Muscle of back (tissue), 13 donors: ENCODE measurements at places on chromosomes 4 and X.

DNA sequence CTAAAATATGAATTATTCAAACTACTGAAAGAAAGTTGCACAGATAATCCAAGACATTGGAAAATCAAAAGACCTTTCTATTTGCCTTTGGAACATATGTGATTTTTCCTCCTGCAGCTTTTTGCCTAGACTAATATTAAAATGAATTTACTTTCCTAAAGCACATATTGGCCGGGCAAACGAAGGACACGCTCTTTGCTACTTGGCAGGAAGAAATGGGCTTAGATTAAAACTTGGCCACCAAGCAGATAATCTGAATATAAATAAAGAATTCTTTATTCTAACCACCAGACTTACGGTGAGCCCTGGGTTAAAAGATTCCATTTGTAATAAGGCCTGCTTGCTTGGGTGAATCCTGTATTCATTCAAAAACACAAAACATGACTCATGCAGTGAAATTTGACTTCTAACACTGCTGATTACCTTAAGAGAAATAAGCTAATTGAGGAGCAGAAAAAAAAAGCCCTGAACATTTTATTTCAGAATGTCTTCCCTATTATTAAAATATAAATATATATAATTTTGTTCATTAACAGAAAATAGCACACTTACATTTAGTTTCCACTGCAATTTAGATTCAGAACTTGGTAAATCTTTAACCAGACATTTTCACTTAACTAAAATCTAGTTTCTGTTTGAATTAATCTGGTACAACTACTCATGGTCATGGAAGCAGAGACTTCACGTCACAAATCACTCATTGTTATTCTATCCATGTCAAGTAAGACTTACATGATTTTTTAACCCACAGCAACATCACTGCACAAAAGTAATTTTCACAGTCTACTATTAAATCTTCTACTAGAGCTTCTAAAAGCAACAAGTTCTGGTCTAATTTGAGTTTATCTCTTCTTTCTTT, 116.1 kb upstream of the PLAC1 start:
- DNase-seq = no peak

DNA sequence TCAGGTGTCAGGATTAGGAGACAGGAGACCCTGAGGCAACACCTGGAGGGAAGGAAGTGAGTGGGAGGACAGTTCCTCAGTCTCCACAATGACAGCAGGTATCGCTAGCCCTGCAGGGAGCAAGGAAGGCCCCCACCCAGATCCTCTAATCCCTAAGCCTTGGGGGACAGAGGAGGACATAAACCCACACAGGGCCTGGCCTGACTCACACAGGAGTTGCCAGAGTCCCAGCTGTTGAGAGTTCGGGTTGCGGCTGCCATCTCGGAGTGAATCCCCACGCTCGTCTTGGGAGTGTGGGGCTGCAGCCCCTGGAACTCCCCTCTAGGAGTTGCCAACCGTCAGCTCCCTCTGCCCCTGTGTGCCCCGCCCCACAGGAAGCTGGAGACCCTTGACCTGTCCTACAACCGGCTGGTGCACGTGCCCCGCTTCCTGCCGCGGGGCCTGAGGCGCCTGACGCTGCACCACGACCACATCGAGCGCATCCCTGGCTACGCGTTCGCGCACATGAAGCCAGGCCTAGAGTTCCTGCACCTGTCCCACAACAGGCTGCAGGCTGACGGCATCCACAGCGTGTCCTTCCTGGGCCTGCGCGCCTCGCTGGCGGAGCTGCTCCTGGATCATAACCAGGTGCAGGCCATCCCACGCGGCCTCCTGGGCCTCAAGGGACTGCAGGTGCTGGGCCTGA, 9.2 kb upstream of the BGN start:
- no peak for DNase-seq

DNA sequence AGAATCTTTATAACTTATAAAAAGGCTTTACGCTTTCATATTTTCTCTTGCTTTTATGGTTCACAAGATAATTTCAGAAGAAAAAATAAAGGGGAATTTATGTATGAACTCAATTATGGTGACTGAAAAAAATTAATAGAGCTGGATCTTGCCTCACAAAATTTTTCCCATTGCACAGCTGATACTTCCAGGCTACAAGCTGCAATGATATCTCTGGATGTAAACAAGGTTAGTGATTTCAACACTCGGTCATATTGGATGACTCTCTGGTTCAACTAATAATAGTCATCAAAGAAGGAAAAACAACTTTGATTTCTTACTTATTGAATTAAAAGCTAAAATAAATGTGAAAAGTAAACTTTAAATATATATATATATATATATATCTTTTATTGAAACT, 868.0 kb downstream of the FAT4 start:
- DNase-seq = no peak

GRCh38 chr4:105996845-105997244, 101.6 kb downstream of the NPNT start:
- no peak for DNase-seq

DNA sequence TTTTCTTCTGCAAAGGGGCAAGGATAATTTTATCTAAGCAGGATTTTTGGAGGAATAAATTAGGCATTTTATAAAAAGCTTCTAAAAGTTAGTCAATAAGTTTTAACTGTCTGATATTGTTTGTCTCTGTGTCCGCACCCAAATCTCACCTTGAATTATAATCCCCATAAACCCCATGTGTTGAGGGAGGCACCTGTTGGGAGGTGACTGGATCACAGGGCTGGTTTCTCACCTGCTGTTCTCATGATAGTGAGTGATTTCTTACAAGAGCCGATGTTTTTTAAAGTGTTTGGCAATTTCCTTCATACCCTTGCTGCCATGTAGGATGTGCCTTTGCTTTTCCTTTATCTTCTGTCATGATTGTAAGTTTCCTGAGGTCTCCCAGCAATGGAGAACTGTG, 481.4 kb downstream of the GBA3 start:
- DNase-seq = no peak

DNA sequence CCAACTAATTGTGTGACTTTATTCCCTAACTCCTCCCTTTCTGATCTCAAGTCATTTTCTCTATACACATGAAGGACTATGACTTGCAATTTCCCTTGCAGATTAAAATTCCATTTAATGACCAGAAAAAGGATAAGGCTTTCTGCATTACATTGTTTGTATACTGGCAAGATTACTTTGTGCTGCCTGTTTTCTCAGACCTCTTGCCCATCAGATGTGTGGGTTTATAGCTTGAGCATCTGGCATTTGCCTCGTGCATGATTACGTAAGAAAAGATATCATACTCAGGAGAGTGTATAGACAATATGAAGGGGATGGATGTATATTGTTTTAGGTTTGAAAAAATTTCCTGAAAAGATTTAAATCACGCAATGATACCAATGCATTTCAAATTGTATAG, 593.8 kb upstream of the SLIT2 start:
- no peak for DNase-seq

GRCh38 chr4:165715211-165715610, 157.8 kb upstream of the TLL1 start:
- DNase-seq = no peak

DNA sequence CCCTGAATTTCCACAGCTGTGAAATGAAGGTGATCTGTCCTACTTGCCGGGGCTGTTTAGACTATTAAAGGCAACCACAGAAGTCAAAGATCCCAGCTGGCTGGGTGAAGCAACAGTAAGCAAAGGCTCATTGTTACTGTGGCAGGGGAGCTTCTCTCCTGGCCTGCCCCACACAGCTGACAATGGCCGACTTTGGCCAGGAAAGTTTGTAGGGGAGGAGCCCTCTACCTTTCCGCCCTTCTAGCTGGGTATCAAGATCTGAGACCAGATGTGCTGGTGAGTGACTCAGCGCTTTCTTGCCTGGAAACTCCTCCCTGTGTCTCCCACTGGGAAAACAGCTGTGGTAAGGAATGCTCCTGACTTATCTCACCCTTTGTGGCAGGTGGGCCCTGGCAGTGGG, 21.1 kb downstream of the RASSF6 start:
- DNase-seq = peak; percentile 35

DNA sequence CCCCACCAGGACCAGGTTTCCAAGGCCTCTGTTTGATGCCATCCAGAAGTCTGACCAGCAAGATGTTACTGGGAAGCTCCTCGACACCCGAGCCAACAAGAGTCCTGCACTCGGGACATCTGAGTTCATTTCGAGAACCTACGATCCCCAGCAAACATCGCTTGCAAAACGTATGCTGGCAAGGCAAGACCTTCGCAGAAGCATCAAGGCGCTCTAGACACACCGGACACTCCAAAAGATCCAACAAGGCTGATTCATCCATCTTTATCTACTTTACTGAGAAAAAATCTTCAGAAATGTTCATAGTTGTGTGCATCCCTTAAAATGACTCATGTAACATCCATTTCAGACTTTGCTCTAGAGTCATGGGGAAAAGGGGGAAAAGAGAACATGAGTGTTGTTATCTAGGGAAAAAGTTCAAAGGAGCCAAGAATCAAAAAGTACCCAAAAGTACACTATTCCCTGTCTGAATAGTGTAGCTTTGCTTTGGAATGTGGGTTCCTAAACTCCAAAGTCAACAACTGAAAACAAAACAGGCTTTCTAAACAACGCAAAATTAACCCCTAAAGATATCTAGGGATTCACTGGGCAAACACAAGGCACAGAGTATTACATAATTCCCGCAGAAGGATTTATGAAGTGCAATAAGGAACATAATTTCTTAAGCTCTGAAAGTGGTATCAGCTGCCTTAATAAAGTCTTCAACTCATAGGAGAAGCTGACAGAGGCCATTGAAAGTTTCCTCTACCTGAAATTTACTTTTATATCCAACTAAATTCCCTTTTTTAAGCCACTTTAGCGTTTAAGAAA, 1.6 kb downstream of the SH3RF1 start:
- DNase-seq = peak; percentile 59

GRCh38 chr4:145524552-145524951, 42.9 kb downstream of the SMAD1 start:
- peak; percentile 54 for DNase-seq

- no peak for DNase-seq
Observed at GRCh38 chrX:72569786-72570185, 2.9 kb downstream of the HDAC8 start.

- DNase-seq = peak; percentile 0
Observed at GRCh38 chrX:23552303-23552702, 115.0 kb upstream of the PRDX4 start.

DNA sequence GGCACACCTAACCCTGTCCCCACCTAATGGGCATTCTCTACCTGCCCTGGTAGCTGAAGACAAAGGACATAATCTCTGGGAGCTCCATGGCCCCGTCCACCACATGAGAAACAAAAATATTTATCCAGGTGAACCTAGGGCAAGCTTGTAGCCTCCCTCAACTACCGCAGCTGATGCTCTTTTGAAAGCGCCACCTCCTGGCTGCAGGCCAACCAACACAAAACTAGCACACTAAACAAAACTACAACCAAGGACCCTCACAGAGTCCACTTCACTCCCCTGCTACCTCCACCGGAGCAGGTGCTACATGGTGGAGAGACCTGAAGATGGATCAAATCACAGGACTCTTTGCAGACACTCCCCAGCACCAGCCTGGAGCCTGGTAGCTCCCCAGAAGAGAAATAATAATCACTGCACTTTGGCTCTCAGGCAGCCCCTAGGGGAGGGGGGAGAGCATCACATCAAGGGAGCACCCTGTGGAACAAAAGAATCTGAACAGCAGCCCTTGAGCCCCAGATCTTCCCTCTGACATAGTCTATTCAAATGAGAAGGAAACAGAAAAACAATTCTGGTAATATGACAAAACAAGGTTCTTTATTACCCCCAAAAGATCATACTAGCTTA, 111.3 kb upstream of the ATP8A1 start:
- no peak for DNase-seq

DNA sequence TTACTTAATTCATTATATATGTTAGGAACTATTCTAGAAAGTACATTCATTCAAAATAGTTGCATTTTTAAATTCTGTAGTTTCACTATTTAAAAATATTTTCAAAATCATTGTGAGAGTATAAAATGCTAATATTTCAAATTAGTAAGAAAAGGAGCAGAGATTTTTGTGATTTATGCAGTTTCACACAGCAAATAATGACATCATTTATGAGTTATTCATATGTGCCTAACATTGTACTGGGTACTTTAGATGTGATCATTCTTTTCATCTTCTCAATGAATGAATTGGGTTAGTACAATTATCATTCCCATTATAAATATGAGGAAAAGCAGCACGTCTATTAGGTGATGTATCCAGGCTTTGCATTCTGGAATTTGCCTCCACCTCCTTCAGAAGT, 1451.0 kb upstream of the IGFBP7 start:
- no peak for DNase-seq

- DNase-seq = peak; percentile 31
Observed at GRCh38 chrX:40877887-40878286, 142.5 kb upstream of the MED14 start.

DNA sequence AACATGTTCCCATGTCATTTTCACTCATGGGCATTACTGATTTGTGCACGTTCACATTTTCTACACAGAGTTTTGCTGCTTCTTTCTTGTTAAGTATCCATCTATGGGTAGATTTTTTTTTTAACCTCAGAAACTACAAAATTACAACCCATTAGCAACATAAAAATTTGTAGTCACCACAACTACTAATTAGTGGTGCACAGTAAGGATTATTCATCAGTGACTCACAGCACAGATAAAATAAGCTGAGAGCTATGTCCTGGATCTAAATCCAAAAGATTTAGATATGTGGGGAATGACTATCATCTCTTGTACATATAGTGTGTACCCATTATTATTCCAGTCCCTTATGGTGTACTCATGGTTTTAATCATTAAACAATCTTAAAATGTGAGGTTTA, 19.7 kb upstream of the AMELX start:
- DNase-seq = no peak

DNA sequence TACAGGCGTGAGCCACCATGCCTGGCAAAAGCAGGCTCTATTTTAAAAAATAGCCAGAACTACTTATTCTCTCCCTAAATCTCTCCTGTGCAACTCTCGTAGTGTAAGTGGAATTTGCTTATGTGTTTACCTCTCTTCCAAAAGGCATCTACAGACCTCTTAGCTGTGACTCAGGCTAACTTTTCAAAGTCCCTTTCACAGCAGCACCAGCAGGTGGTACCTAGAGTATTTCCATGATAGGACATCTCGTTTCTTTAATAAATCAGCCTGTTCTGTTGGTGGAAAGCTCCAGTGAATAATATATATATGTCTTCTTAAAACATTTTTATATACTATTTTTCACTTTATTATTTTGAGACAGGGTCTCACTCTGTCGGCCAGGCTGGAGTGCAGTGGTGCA, 89.0 kb downstream of the NSUN7 start:
- no peak for DNase-seq

DNA sequence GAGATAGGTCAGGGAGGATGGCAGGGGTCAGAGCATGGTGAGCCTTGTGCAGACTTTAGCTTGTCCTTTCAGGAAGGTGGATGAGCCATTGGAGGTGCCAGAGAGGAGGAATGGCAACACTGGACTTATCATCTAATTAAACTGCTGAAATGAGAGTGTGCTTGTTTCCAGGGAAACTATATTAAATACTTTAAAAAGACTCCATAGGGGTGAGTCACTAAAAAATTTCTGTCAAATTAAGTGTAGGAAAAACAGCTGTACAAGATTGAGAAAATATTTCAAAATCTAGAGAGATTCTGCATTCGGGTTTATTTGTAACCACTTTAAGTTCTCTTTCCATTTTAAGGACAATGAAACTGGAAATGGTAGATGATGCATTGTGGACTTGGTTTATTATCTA, 11.4 kb downstream of the FRAS1 start:
- no peak for DNase-seq
